ENCODE measurements at places on chromosomes 5 and 9. TPM values are rescaled to one million over a fixed set of nuclear protein-coding genes. Genes with fewer than 3 reads are reported as not detected.

The DMGDH gene
- total RNA-seq = not detected

The SIMC1 gene
- total RNA-seq = 12.8 TPM

The C1QTNF2 gene
- not detected for total RNA-seq

The OLFML2A gene
- total RNA-seq = 63.6 TPM

The CDX1 gene
- total RNA-seq = not detected

The SPINK4 gene
- total RNA-seq = not detected

The C5orf63 gene
- total RNA-seq = 12.2 TPM

The DPYSL3 gene
- 12.4 TPM for total RNA-seq

The ANKRD31 gene
- 0.14 TPM for total RNA-seq

The TSSK1B gene
- total RNA-seq = not detected

The DOCK8 gene
- 0.69 TPM for total RNA-seq

The PRDM9 gene
- total RNA-seq = not detected

The MAMDC4 gene
- 4.4 TPM for total RNA-seq

The ANKRD18B gene
- total RNA-seq = 7.9 TPM

The FOXD4L5 gene
- total RNA-seq = 0.10 TPM

The PCDHGC3 gene
- total RNA-seq = 7.0 TPM

The C9orf152 gene
- not detected for total RNA-seq

The PCDHB15 gene
- 0.12 TPM for total RNA-seq

The LRRC70 gene
- total RNA-seq = 0.54 TPM

The NIPAL4 gene
- 0.32 TPM for total RNA-seq

The NTNG2 gene
- total RNA-seq = 0.07 TPM

The PLPP7 gene
- 0.14 TPM for total RNA-seq

The FGF1 gene
- total RNA-seq = not detected

The IRX2 gene
- 30.6 TPM for total RNA-seq

The SOHLH1 gene
- not detected for total RNA-seq

Data from NCI-H460 (cell line).